ENCODE measurements at places on chromosomes 11 and 22.

DNA sequence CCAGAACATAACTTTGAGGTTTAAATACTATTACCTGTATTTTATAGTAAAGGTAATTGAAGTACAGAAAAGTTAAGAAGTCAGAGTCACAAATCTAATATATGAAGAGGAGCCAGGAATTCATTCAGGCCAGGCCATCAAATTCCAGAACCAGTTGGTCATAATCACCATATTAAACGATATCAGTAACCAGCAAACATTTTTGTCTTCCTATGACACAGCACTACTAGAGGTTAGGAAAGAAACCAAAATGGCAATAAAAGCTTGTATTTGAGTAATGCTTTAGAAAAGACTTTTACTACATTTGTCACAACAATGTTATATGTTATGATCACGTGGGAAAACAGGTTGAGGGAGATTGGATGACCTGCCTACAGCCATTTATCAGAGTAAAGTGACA is 62.2 kb downstream of the DKK3 start:
- DNase-seq, result no peak

DNA sequence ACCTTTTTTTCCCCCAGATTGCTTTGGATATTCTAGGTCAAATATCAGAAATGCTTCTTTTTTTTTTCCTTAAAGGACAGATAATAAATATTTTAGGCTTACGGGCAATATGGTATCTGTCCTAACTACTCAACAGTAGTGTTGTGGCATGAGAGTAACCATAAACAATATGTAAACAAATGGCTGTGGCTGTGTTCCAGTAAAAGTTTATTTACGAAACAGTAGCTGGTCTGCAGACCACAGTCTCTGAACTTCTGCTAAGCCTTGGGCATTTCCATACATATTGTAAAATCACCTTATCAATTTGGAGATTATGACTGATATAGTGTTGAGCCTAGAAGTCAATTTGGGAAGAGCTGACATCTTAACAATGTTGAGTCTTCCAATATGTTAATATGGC is 139.0 kb upstream of the PITPNB start:
- DNase-seq, result no peak

- DNase-seq, result no peak
Measured at GRCh38 chr11:70669871-70670675, 271.7 kb downstream of the CTTN start.

GRCh38 chr11:114564831-114565230 is 5.2 kb upstream of the NXPE1 start:
- DNase-seq, result no peak

DNA sequence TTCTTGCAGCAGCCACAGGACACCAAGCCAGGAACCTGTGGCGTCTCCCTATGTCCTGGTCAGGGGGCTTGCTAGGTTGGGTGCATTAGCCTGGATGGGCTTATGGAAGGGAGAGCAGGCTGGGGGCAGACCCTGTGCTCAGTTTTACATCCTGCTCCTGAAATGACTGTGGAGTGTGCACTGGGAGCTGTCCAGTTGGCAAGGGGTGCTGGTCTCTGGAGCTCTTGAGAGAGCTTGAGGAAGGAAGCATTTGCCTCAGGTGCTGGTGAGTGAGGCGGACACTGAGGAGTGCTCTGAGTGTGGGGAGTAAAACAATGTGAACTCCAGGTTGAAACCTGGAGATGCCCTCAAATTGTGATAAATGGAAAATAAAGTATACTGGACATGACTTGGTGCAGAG is 3.4 kb downstream of the SCGB1D4 start:
- DNase-seq, result no peak

- DNase-seq, result no peak
Measured at GRCh38 chr11:117045956-117046355, 52.3 kb downstream of the SIK3 start.

Measured in non-pigmented ciliary epithelial cell (primary cell).